T-helper 9 cell (primary cell): ENCODE measurements at places on chromosomes 2 and 18.

GRCh38 chr2:44226753-44227152, 48.5 kb upstream of the SLC3A1 start:
- no peak for DNase-seq

DNA sequence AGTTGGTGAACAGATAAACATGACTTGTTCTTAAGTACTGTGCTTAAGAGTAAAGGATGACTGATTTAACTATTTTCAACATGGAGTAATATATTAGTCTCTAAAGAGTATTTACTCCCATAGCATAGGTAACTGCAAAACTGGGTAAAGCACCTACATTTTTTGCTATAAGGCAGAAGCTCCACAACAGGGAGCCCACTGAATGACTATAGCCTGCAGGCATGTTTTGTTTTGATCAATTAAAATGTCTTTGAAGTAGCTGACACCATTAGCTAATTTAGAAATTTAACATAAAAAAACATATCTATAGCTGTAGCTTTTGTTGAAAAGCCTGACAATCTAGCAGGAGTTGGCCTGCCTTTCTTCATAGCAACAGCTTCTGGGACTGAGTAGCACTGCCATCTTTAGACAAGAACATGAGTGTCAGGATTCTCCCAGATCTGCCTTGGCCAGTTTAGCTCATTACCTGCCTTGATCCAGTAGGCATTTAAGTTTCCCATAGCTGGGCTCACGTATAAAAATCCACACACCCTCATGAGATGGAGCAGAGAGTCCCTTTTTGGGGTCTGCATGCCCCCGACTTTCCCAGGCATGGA, 1935.1 kb upstream of the PIK3C3 start:
- DNase-seq: no peak

GRCh38 chr2:122680662-122681061, 925.2 kb downstream of the TSN start:
- no peak for DNase-seq

DNA sequence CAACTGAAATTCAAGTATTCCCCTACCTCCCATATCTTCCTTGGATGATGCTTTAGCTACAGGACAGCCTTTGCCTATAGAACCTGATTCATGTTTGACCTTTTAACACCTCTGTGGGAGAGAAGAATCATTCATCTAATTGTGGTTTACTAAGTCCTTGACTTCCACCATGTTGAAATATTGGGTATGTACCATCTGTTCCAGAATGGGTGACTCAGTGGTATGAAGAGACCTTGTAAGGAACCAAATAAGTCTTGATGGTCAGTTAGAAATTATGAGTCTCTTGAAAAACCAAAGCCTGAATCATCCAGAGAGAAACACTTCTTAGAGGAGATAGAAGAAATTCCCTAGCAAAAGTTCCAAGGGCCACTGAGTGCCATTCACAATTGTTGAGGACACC, 27.5 kb downstream of the STAMBP start:
- no peak for DNase-seq

GRCh38 chr2:12412898-12413305, 303.8 kb upstream of the TRIB2 start:
- DNase-seq: no peak

GRCh38 chr2:145090841-145091761, 571.2 kb upstream of the ZEB2 start:
- DNase-seq: no peak

DNA sequence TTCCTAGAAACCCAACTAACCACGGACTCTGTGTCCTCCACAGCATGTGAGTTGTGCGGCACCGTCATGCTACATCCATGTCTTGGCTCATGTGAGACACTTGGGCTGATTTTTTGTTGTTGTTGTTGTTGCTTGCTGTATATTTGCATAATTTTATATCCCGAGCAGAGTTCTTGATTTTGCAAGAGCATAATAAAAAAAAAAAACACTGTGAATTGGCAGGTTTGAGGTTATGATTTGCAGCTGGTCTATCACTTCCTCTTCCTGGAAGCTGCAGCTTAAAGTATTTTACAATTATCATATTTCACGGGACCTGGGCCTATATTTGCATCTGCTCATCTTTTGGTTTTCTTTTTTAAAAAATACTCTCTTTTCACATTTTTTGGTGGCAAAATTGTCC, 142.3 kb upstream of the NRP2 start:
- DNase-seq: no peak

DNA sequence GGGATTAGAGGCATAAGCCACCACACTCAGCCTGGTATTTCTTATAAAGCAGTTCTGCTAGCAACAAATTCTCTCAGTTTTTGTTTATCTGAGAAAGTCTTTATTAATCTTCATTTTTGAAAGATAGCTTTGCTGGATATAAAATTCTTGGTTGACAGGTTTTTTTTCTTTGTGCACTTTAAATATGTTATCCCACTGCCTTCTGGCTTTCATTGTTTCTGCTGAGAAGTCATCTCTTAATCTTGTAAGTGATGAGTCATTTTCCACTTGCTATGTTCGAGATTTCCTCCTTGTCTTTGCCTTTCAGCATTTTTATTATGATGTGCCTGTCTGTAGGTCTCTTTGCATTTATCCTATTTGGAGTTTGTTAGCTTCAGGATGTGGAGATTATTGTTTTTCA, 5.9 kb upstream of the ELAC1 start:
- no peak for DNase-seq

- DNase-seq: no peak
Observed at GRCh38 chr2:36376319-36376765, 20.8 kb downstream of the CRIM1 start.

- no peak for DNase-seq
Observed at GRCh38 chr18:23353459-23353858, 99.6 kb upstream of the RIOK3 start.

- no peak for DNase-seq
Observed at GRCh38 chr2:219681694-219682300, 54.4 kb downstream of the SLC4A3 start.

DNA sequence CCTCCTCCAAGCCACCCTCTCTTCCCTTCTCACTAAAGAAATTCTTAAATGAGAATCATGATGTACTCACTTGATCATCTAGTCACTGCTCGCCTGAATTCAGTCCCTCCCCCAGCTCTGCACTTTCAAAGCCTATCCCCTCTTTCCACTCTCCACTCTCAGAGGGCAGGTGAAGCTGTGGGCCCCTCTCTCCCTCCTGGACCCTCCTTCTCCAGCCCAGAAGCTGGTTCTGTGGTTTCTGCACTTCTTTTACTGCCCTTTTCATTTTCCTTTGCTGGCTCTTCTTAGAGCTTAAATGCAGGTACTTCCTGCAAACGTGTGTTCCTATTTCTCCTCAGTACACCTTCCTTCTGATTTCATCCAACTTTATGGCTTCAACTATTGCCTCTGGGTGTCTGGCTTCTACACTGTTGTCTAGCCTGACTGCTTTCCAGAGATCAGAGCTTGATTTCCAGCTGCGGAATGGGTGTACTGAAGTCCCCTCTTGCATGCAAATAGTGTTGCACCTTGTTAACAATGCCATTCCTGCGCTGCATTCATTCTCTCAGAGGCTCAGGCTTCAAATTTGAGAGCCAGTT, 15.3 kb upstream of the TXNDC2 start:
- no peak for DNase-seq

GRCh38 chr2:96867756-96868554, 1.9 kb downstream of the SEMA4C start:
- DNase-seq: peak; percentile 28

DNA sequence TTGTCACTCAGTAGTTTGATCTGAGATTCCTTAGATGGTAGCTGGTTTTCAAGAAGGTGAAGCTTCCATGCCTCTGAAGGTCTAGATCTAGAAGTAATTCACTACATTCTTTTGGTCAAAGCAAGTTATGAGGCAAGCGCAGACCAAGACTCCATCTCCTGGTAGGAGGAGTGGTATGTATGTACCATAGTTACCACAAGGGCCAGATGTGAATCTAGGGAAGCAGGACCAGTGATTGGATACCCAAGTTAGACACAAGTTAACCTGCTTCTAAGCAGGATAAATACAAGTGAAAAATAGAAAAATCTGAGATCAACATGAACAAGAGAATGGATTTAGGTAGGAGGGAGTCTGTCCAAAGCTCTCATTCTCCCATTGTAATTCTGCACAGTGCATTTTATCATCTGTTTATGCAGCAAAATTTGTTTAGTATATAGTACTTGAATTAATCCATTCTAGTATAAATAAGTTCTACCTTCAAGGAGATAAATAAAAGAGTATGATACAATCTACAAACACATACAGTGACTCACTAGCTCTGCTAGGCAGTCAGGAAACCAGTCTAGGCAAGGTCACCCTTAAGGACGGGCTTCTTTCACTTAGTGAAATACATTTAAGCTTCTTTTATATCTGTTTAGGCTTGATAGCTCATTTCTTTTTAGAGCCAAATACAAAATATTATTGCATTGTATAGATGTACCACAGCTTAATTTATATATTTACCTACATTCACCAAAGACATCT, 14.2 kb upstream of the DOCK10 start:
- no peak for DNase-seq

- peak; percentile 26 for DNase-seq
Observed at GRCh38 chr2:36770542-36771287, 74.2 kb downstream of the VIT start.

DNA sequence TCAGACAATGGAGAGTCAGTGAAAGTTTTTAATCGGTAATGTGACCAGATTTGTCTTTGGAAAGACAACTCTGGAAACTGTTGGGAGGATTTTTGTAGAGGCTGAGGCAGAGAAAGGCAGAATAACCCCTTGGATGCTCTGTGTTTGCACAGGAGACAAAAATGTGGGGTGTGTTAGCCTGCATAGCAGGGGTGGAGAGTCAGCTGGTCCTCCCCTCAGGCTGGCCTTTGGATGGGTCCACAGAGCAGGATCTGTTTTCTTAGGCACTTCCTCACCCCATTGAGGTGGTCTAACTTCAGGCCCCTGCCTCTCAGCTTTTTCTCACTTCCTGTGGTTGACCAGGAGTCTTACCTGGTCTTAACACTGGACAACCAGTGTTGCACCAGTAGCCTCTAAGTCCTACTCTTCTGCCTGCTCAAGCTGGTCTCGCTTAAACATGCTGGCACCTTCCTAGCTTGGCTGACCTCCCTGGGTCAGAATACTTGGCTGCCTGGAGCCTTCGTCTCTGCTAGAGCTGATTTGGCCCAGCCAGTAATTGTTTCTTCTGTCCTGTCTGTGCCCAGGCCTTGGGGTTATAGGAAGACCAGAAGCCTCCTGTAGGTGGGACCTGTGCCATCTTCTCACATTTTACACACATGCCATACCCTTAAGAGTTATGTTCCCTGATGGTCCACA, 259.8 kb upstream of the RASGRP3 start:
- no peak for DNase-seq

GRCh38 chr18:52348209-52348608, 8.2 kb downstream of the DCC start:
- no peak for DNase-seq

DNA sequence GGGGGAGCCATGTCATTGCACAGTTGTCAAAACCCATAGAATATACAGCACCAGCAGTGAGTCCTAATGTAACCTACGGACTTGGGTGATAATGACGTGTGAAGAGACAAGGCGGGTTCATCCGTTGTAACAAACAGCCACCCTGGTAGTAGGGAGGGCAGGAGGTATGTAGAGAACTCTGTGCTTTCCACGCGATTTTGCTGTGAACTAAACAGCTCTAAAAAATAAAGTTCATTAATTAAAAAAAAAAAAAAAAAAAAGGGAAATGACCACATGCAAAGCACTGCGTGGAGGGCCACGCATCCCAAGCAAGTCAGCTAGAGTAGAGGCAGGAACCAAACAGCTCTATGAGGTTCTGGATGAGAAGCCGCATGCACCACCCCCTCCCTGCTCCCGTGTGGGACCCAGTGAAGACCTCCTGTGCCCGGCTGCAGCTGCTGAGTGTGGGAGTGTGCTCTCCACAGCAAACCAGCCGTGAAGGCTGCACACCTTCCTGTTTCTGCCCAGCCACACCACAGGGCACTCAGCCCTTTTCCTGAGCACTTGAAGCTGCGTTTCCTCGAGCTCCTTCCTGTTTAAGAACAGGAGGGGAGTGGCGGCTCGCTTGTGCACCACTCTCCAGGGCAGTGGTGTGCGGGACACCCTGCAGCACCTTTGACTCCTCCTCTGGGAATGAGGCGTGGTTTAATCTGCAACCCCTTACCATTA, 65.6 kb downstream of the ODC1 start:
- peak; percentile 12 for DNase-seq

DNA sequence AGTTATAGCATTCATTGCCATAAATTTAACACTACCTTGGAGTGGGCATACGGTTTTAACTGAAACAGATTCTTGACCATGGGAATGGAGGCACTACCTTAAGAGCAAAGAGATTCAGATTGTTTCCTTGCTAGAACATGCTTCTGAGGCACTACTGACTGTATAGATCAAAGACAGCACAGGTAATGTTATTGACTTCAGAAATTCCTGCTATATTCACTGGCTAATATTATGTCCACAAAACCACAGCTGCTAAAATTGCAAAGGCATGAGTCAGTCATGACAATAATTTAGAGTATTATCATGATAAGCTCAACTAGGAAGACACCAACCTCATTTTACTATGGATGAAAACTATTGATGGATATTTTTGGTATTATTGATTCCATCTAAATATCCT, 39.4 kb downstream of the SLC8A1 start:
- no peak for DNase-seq
